Activated CD4-positive, alpha-beta memory T cell treated with anti-CD3 and anti-CD28 coated beads, Interleukin-2, amount 10 ng/mL, durations not matched to agents 7 days and 5 days (primary cell): ENCODE measurements at places on chromosomes 16 and 17.

GRCh38 chr16:75818491-75818890 is 92.2 kb upstream of the CPHXL start:
- no peak for DNase-seq

GRCh38 chr16:20673071-20673806 is 24.2 kb downstream of the ACSM1 start:
- no peak for DNase-seq

- no peak for DNase-seq
These were observed 130.9 kb downstream of the CDH11 start for GRCh38 chr16:64991001-64991400.

DNA sequence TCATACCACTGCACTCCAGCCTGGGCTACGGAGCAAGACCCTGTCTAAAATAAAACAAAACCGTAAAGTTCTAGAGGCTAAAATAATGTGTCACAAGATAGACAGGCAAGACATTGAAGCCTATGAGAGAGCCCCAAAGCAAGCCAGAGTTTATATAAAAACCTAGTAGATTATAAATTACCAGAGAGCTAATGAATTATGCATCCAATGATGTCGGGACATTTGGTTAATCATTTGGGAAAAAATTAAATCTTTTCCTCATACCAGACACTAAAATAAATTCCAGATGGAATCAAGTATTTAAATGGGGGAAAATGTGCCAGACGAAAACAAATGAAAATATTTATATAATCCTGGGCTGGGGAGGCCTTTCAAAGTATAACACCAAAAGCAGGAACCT is 24.2 kb downstream of the CCDC40 start:
- DNase-seq: no peak

- no peak for DNase-seq
These were observed 51.2 kb downstream of the RPA1 start for GRCh38 chr17:1880851-1881630.

DNA sequence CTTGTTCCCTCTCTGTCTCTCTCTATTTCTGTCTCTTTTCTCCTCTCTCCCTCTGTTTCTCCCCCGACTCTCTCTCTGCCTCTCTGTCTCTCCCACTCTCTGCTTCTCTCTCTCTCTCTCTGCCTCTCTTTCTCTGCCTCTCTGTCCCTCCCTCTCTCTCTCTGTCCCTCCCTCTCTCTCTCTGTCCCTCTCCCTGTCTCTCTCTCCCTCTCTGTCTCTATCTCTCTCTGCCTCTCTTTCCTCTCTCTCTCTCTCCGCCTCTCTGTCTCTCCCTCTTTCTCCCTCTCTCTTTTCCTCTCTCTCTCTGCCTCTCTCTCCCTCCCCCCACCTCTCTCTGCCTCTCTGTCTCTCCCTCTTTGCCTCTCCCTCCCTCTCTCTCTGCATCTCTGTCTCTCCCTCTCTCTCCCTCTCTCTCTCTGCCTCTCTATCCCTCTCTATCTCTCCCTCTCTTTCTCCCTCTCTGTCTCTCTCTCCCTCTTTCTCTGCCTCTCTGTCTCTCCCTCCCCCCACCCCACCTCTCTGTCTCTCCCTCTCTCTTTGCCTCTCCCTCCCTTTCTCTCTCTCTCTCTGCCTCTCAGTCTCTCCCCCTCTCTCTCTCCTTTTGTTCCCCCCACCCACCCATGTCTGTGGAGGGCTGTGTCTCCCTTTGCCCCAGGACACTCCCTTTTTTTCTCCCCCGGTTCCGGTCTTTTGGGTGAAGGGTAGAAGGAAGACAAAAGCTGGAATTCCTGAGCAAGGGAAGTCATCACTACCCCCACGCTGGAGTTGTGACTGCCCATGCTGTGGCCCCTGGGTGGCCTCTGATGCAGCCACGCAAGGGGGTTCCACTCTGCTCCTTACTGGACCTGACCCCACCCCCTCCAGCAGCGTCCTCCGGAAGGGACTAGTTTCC is 27.1 kb upstream of the MGAT5B start:
- DNase-seq: no peak

DNA sequence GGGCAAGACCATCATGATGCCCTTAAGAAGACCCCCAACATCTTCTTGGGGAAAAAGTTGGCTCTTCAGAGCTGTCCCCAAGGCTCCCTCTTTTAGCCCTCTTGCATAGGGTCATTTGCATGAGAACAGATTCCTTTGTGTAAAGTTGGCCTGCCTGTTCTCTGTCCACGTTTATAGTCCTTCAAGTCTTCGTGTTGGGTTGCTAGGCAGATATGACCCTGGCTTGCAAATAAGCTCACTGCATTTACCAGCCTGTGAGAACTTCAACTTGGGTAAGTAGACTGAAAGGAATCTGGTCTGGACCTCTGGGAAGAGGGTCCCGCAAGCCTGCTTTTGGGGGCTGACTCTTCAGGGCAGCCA is 2.9 kb downstream of the ARSG start:
- no peak for DNase-seq

- no peak for DNase-seq
These were observed 143.0 kb downstream of the ENGASE start for GRCh38 chr17:79217473-79218135.

- no peak for DNase-seq
These were observed 480.1 kb downstream of the SOX9 start for GRCh38 chr17:72600934-72601333.

- no peak for DNase-seq
These were observed 11.0 kb downstream of the KDM8 start for GRCh38 chr16:27214084-27214961.

GRCh38 chr16:55384288-55385247 is 60.6 kb downstream of the IRX6 start:
- no peak for DNase-seq
